Tongue (tissue), 3 donors: ENCODE measurements at places on chromosomes 1 and 21.
A peak's percentile ranks its signal among the peaks of the same experiment; 100 is the strongest.

GRCh38 chr21:26923986-26924385, 42.9 kb downstream of the ADAMTS5 start:
- no peak for DNase-seq

GRCh38 chr1:203323587-203323986, 18.3 kb downstream of the BTG2 start:
- no peak for DNase-seq

DNA sequence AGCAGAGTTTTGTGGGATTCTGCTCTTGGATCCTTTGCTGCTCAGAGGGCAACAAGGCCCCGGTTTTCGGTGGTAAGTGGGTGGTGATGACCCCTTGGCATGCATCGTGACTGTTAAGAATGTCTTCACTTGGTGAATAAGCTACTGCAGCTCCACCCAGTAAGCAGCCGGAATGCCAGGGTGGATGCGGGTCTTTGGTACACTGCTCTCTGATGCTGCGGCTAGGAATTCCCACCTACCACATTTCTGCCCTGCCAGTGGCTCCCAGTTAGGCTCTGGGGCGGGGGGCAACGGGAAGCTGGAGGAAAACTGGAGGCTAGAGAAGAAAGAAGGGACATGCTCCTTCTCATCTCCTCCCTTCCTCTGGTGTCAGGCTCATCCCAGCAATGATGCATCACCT, 180.4 kb upstream of the GALNT2 start:
- no peak for DNase-seq

DNA sequence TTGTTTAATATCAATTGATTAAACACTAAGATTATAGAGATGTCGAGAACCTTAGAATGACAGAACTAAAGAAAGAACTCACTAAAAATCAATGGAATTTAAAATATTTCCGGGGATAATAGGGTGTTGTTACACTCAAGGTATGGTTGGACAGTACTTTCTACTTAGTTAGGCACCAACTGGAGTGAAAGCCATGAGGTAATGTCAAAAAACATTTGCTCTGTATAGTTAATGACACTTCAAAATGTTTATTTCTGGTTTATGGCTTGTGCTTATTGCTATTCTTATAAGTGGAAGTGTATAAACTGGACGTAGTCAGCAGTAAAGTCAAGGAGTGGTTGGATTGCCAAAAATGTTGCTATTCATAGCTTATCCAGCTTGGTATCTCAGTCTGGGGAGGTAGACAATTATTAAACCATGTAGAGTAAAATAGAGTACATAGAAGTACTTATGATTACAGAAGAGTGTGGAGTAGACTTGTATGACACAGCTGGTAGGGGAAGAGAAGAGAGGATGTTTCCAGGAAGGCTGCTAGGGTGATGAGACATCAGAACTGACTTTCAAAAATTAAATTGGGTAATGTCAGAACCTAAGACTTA, 56.5 kb upstream of the BMP8A start:
- DNase-seq: no peak

DNA sequence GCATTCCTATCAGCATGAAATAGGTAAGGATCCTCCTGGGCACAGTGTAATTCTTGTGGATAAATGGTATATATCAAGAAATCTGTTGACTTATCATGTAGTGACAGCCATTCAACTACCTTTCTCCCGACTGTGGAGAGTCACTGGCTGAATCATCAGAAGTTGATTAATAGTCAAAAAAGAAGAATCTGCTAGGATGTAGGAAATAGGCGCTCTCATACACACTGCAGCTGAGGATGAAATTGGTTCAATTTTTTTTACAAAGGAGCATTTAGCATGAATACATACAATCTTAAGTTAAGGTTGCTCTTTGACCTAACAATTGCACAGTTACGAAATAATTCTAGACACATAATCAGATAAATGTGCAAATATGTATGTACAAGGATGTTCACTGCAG, 486.8 kb downstream of the ADGRL2 start:
- no peak for DNase-seq

DNA sequence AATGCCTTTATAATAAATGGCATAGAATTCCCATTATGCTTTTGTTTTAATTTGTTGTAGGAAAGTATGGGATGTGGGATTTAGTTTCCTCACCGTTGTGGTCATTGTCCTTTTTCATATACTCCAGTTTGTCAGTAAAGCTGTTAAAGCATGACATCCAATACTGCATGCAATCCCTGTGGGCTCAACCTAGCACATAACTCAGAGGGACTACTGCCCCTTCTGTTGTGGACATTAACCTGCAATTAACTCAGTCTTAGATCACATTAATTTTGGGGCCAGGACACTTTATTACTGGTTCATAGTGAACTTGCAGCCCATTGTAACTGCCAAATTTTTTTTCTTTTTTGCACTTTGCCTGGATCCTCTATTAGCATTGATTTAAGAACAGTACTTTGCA, 112.5 kb downstream of the DNM3 start:
- DNase-seq: no peak

DNA sequence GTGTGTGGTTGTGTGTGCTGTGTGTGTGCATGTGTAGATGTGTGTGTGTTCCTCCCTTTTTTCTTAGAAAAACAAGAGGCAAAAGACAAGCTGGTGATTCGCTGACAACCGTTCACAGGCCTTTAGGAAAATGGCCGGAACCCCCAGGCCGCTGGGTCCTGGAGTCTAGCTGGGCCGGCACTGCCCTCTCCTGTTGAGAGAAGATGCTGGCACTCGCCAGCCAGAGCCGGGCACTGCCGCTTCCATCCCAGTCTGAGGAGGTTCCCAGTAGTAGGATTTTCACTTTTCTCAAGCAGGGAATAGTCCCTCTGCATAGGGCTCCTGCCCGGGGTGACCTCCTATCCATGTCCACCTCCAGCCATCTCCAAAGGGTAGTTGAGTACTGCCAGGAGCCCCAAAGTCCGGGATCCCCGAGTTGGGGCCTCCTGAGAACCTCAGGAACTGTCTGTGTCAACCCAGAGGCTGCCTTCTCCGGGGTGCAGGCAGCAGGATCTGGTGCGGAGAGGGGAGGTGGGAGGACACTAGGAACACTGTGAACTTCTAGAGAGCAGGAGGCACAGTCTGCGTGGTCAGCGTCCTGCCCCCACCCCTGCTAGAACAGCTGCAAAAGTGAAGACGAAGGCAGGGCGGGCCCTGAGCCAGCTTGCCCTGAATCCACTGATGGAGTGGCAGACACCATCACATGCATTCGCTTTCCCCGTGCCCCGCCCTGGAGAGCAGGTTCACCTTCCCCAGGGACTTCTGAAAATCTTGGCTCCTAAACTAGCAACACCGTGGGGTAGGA, 44.1 kb upstream of the ARHGEF16 start:
- DNase-seq: peak; percentile 89

- DNase-seq: no peak
Measured at GRCh38 chr1:239765163-239765562, 326.5 kb upstream of the FMN2 start.

DNA sequence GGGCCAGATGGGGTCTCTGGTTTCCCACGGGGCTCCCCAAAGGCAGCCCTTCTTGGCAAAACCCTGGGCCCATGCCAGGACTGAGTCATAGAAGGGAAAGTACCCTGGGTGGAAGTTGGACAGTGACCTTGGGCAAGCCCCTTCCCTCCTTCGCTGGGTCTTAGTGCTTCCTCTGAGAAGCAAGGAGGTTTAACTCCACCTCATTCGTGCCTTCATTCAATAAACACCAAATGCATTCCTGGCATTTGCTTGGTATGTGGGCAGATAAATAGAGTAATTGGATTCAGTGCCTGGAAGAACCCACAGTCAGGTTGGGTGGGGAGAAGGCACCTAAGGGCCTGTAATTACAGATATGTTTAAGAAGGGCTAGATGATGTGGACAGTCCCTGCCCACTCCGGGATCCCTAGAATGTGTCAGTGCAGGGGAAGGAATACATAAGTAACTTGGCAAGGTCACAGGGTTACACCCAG, 36.3 kb upstream of the CITED4 start:
- no peak for DNase-seq

GRCh38 chr21:32770871-32771523, 558 bp downstream of the PAXBP1 start:
- DNase-seq: peak; percentile 66

GRCh38 chr21:44401386-44402160, 48.2 kb downstream of the TRPM2 start:
- DNase-seq: no peak

- DNase-seq: no peak
Measured at GRCh38 chr1:16267690-16268180, 30.8 kb upstream of the CPLANE2 start.

GRCh38 chr1:2489615-2490014, 13.5 kb downstream of the PLCH2 start:
- no peak for DNase-seq

GRCh38 chr21:46606427-46606813, 1.5 kb upstream of the S100B start:
- no peak for DNase-seq

GRCh38 chr1:221768444-221769066, 26.7 kb upstream of the DUSP10 start:
- no peak for DNase-seq

DNA sequence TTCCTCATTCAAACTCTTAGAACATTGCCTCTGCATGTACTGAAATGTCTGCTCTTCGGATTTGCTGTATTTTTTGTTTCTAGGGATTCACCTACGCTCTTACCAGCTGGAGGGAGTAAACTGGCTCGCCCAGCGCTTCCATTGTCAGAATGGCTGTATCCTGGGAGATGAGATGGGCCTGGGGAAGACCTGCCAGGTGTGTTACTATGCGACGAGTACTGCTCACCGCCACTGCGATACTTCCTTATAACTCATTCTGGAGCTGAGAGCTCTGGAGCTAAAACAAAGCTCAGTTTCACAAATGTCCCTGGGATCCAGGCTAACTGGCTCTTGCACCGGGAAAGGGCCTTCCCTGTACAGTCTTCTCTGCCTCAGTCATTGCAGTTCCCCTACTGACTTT, 10.1 kb downstream of the CHD1L start:
- no peak for DNase-seq

GRCh38 chr1:53721088-53721487, 17.9 kb downstream of the GLIS1 start:
- no peak for DNase-seq

DNA sequence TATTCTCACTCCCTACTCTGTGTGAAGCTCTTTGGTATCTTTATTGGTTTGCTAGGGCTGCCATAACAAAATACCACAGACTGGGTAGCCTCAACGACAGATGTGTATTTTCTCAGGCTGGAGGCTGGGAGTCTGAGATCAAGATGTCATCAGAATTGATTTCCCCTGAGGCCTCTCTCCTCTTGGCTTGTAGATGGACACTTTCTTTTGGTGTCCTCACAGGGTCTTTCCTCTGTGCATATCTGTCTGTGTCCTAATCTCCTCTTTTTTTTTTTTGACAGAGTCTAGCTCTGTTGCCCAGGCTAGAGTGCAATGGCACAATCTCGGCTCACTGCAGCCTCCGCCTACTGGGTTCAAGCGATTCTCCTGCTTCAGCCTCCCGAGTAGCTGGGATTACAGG, 71.4 kb upstream of the KCNJ6 start:
- no peak for DNase-seq

GRCh38 chr1:12435639-12436344, 182.2 kb downstream of the DHRS3 start:
- no peak for DNase-seq

DNA sequence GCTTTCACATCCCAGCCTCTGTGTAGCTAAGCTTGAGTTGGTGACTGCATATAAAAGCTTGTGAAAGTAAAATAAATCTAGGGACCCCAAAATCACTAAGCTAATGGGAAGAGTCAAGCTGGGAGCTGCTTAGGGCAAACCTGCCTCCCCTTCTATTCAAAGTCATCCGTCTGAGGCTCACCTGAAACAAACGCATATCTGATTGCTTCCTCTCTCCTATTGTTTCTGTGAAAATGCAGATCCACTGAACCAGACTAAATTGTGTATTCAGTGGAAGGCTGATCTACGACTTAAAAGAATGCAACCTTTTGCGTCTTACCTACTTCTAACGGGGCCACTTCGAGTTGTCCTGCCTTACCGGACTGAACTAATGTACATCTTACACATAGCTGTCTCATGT, 70.3 kb downstream of the LTN1 start:
- no peak for DNase-seq

GRCh38 chr1:86382878-86383277, 13.2 kb downstream of the ODF2L start:
- DNase-seq: no peak

DNA sequence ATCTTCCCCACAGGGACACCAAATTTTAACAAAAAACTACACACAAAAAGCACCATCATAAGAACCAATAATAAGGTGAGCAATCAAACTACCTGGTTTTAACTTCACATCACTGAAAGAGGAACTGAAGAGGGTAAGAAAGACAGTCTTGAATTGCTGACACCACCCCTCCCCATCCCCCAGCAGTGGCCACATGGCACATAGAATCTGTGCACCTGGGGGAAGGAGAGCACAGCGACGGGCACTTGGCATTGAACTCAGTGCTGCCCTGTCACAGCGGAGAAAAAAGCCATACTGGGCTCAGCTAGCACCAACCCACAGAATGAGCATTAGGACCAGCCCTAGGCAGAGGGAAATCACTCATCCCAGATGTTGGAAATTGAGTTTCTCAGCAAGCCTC, 640.0 kb upstream of the ADGRL2 start:
- DNase-seq: no peak

GRCh38 chr1:182381962-182382819, 9.4 kb downstream of the GLUL start:
- no peak for DNase-seq

DNA sequence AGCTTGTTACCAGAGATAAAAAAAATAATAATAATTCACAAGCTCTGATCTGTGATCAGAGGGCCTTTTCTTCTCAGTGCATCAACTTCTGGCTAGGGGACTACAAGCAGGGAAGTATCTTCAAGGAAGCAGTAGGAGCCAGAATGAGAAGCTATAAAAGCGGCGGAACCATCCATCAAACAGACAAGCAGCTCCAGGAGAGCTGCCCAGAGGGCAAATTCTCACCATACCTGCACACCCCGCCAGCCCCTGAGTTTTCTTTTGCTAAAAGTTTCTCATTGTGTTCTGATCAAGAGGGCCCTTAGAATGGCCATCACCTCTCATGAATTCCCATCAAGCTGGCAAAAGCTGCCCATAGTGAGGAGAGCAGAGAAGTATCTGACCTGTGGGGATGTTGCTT, 99.4 kb downstream of the SMYD2 start:
- no peak for DNase-seq

DNA sequence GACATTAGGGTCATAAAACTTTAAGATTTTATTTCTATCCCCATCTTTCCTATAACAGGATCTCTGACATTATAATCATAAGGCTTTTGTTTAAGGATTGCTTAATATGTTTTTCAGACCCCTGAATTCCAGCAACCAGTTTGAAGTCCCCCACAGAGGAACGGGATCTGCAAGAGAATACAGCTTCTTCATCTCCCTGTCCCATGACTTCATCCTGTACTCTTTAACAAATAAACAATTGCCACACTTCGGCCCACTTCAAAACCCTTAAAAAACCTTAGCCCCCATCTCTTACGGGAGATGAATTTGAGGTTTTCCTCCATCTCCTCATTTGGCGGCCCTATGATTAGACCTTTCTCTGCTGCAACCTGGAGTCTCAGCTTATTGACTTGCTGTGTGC, 35.8 kb downstream of the TESK2 start:
- DNase-seq: no peak

DNA sequence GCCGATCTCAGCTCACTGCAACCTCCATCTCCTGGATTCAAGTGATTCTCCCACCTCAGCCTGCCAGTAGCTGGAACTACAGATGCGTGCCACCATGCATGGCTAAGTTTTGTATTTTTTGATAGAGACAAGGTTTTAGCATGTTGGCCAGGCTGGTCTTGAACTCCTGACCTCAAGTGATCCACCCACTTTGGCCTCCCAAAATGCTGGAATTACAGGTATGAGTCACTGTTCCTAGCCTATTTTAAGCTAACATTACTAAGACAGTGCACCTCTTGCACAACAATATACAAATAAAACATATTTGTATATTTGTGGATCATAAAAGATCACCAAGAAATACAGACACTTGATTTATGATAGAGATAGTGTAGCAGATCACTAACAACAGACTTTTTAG, 139.1 kb downstream of the DUSP10 start:
- DNase-seq: no peak
